ENCODE measurements at places on chromosomes 7 and 10.

DNA sequence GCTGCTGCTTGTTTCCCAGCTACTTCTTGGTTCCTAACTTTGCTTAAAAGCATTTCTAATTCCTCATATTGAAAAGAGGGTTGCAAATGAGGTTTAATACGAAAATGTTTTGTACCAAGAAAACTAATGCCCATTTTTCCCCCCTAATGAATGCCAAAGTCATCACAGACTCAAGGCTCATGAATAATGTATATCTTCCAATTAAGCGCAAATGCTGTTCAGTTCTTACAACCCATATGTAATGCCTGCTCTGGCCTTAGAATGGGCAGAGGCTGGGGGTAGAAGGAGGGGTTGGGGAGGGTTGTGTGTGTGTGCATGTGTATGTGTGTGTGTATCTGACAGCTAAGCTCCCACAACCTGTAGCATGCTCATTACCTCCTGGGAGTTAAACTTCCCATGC is 901.7 kb downstream of the KCNMA1 start:
- DNase-seq = no peak

DNA sequence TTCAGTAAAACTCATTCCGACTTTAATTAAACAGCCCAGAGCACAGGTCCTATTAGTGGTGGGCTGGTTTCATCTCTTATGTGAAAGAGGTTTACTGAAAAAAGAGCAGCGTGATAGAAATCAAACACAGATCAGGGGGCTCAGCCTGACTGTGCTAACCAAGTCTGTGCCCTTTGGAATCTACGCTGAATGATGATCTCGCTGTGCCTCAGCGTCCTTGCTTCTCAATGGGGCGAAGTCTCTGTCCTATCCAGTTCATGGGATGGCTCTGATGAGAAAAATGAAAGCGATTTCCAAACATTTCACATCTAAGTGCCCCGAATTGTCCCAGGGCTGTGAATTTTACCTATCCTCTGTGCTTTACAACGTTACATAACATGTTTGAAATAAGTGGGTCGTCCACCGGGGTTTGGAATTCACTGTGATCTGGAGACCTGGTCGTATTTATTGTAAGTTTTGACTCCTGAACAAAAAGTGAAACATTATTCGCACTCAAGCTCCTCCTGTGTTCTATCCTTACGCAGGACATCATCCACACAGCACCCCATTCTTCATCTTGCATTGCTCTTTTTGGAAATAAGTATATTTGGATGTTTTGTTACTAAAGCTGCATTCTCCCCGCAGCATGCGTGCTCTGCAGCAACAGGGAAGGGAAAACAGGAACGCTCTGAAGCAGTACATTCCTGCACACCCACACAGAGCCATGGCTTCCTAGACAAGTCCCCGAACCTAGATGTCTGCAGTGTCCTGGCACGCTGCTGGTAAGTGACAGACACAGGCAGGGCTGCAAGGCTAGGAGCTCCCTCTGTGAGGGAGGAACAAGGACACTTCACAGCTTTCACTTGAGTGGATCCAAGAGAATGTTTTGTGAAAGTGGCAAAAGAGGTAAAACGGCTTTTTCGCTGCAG is 83.5 kb downstream of the SLC37A3 start:
- no peak for DNase-seq

- DNase-seq = no peak
Observed at GRCh38 chr10:24456322-24456721, 247.4 kb downstream of the KIAA1217 start.

DNA sequence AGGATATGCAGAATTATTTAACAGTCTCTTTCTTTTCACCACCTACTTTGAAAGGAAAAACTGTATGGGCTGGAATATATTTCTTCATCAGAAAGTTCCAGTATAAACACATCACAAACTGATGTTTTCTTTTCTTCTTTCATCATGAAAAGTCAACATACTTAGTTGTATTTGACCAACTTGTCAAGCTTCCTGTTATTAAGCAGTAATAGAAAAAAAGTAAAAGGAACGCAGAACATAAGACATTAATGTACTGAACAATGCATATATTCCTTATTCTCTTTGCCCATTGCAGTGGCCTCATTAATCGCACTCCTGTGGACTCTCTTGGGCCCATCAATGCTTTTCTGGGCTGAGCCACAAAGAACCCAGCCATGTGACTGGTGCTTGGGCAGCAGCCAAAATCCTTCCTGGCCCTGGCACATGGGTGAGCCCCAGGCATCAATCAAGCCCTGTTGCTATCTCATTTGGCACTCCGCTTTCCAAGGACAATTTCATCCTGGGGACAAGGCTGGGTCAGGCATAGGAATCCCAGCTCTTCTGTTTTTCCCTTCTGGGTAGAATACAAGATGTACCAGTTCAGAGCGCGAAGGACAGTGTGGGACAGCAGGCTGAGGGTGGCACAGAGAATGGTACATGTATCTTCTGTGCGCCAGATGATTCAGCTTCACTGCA is 42.3 kb downstream of the RHOBTB1 start:
- no peak for DNase-seq
